Thoracic aorta (tissue), 2 donors: ENCODE measurements at places on chromosomes 11 and 22. TPM values are rescaled to one million over a fixed set of nuclear protein-coding genes. Genes with fewer than 3 reads are reported as not detected.

DNA sequence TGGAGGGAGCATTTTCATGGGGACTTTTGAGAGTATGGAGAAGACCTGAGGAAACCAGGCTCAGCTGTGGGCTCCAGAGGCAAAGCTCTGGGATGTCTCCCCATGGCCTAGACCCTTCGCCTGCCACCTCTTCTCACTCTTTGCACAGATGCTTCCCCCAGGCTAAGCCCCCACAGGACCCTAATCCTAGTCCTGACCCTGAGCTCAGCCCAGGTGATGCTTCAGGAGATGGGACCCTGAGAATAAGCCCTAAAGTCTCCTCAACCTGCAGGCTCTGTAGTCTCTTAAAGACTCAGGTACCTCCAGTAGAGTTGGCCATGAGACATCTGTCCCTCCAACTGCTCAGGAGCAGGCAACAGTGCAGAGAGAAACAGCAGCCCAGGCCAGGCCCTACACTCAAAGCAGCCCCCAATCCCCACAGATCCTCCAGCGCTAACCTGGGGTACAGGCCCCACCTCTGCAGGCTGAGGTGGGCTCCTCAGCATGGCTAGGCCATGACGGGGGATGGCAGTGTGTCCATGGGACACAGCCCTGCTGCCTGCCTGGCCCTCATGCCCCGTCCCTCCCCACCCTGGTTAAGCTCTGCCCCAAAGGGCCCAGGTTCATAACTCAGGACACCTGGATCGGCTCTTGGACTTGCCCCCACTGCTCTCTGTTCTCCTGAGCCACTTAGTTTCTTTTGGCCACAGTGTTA, 39.4 kb downstream of the GGTLC2 start:
- H3K27me3 ChIP-seq, result no peaks in the 10 kb centered on the region
- no peak overlapping the region for H3K27ac ChIP-seq
- H3K4me1 ChIP-seq, result no peaks in the 10 kb centered on the region
- H3K4me3 ChIP-seq, result no peak overlapping the region
- no peaks in the 10 kb centered on the region for H3K36me3 ChIP-seq

DNA sequence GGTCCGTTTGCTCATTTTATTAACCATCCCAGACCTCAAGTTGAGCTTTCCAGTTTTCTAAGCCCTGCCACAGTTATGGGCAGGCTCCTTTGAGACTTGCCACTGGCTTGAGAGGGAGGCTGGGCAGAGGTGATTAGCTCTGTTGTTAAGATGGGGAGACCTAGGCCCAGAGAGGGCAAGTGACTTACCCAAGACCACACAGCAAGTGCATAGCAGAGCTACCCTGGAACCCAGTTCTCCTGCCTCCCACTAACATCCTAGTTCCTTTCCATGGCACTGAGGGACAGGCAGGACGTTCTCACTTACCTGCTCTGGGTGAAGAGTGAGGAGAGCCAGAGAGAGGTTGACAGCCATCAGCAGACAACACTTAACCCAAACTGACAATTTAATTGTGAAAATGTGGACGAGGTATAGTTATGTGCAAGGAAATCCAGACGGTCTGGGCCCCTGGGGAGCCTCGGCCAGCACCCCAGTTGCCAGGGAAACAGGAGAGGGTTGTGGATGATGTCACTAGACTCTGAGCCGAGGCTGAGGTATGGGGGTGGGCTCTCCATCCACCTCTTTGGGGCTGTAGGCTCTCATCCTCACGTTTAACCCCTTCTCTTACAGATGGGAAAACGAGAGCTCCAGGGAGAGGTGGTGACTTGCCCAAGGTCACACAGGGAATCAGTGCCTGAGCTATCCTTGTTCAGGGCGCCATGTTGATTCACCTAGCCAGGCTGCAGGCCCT, 12.3 kb upstream of the WNT11 start:
- H3K4me1 ChIP-seq, result no peaks in the 10 kb centered on the region
- H3K4me3 ChIP-seq, result no peak overlapping the region
- no peak overlapping the region for H3K27ac ChIP-seq
- no peaks in the 10 kb centered on the region for H3K36me3 ChIP-seq
- no peak for DNase-seq
- no peaks in the 10 kb centered on the region for H3K27me3 ChIP-seq

GRCh38 chr22:32699686-32700085, 101.8 kb upstream of the TIMP3 start:
- H3K36me3 ChIP-seq, result no peaks in the 10 kb centered on the region
- H3K27ac ChIP-seq, result no peak overlapping the region
- no peak overlapping the region for H3K4me3 ChIP-seq
- H3K27me3 ChIP-seq, result no peaks in the 10 kb centered on the region
- DNase-seq, result no peak
- no peaks in the 10 kb centered on the region for H3K4me1 ChIP-seq

Gene GAS2
- total RNA-seq, result not detected

DNA sequence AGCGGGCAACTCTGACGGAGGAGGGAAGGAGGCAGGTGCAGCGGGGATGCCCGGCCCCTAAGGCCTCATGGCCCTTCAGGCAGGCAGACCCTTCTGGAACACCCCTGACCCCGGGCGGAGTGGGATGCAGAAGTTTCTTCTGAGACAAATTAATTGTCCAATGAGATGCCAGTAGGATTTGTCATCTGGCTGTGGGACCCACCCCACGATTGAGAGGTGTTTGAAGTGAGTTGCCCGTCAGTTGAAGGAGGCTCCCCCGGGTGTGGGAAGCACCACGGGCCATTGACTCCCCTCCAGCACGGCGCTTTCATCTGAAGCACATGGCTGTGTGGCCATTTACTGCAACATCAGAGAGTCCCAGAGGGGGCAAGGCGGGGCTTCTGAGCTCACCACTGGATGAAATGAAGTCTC, 527.8 kb downstream of the BRD1 start:
- DNase-seq, result no peak
- no peaks in the 10 kb centered on the region for H3K27me3 ChIP-seq
- no peaks in the 10 kb centered on the region for H3K4me1 ChIP-seq
- no peaks in the 10 kb centered on the region for H3K36me3 ChIP-seq

Gene ADORA2A
- 14.5 TPM for total RNA-seq

GRCh38 chr11:13837286-13837685, 125.2 kb upstream of the SPON1 start:
- no peaks in the 10 kb centered on the region for H3K27me3 ChIP-seq
- H3K27ac ChIP-seq, result no peak overlapping the region
- no peak for DNase-seq

GRCh38 chr22:24284747-24285203, 14.1 kb downstream of the SPECC1L start:
- peaks cover 8% of the 10 kb centered on the region for H3K4me1 ChIP-seq
- no peak for DNase-seq
- H3K27me3 ChIP-seq, result no peaks in the 10 kb centered on the region
- no peak overlapping the region for H3K4me3 ChIP-seq
- no peaks in the 10 kb centered on the region for H3K36me3 ChIP-seq

- H3K4me3 ChIP-seq, result no peak overlapping the region
- no peak for DNase-seq
- no peaks in the 10 kb centered on the region for H3K4me1 ChIP-seq
- no peak overlapping the region for H3K27ac ChIP-seq
- H3K27me3 ChIP-seq, result no peaks in the 10 kb centered on the region
These were observed 92.6 kb upstream of the ALX4 start for GRCh38 chr11:44402466-44403075.
